ENCODE measurements at places on chromosomes 5 and 9.

DNA sequence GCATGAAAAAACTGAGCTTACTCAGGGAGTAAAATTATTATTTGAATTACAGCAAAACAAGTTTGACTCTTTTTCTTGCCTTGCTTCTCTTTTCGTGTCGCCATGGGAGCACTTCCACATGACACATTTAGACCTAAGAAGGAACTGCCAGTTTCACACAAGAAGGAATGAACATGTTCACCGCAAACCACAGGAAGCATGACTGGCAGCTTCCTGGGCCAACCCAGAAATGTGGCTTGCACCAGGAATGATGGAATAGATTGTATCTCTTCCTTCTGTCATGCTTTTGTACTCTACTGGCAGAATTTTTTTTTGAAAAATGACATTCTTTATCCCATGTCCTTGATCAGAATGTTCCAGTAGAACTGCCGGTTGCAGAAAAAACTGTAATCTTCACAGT lies 32.9 kb upstream of the MAN2A1 start:
- peak; percentile 72 for DNase-seq

- no peak for DNase-seq
These were observed 66.1 kb downstream of the DCP2 start for GRCh38 chr5:113042491-113043243.

GRCh38 chr9:121318631-121319382 lies 50.8 kb downstream of the GSN start:
- no peak for DNase-seq

DNA sequence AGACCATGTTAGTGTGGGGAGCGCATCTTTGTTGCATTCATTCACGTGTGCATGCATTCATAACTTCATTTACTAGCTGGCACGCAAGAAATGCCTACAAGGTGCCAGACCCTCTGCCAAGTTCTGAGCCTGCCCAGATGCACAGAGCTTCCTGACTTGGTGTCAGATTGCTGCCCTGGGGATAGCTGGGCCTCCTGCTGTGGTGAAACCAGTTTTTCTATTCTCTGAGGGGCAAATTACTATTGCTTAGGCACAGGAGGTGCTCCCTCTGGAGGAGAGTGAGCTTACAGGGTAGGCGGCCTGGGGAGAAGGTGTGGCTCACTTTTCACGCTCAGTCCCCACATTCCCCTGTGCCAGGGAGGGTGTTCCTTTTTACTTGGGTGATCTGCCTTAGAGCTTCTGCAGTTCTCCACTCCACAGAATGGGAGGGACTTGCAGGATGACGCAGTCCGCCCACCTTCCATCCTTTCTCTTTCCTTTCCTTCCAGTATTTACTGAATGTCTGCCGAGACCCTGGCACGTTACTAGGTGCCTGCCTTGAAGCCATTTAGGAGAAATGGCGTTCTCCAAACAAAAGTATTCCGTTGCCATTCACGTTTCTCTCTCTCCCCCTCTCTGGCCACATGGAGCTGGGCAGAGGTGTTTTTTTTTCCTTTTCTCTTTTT lies 27.9 kb upstream of the CTNNA1 start:
- DNase-seq: peak; percentile 92

DNA sequence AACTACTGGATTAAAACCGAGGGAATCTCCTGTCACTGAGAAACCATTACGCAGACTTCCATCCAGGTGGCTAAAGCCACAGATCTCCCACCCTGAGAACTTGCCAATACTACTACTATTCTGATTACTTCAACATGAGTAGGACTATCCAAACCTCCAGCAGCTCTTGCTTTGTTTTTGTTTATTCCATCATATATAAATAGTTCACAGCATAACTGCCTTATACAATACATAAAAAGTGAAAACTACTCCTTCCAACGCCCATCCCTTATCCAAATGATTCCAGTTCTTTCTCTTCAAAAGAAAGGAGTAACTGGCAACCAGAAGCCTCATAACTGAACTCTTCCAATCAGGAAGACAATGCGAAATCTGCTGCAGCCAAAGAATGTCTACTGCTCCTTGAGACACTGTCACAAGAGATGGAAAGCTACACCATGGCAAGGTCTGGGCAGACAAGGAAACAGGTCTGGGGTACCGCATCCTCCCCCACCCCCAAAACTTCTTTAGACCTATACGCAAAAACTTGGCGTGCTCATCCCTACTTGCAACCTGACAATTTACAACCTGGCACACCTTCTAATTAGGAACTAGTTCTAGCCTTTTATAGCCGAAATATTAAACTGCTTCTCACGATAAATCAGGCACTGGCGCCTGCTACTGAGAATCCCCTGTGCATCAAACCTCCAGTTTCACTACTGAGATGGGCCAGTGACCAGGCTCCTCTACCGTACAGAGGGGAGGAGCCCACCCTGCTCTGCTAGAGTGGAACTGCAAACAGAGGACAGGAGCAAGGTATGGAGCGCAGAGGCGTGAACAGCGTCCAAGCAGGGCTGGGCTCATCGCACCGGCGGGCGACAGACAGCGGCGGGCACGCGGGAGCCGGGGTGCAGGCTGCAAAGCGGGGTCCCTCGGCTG lies 986 bp downstream of the PLPP1 start:
- peak; percentile 57 for DNase-seq

GRCh38 chr5:81363093-81363871 lies 30.7 kb downstream of the ACOT12 start:
- DNase-seq: no peak

- DNase-seq: no peak
These were observed 45.7 kb downstream of the DPYSL3 start for GRCh38 chr5:147464211-147464610.

GRCh38 chr9:32069169-32069813 lies 315.2 kb upstream of the ACO1 start:
- DNase-seq: no peak

DNA sequence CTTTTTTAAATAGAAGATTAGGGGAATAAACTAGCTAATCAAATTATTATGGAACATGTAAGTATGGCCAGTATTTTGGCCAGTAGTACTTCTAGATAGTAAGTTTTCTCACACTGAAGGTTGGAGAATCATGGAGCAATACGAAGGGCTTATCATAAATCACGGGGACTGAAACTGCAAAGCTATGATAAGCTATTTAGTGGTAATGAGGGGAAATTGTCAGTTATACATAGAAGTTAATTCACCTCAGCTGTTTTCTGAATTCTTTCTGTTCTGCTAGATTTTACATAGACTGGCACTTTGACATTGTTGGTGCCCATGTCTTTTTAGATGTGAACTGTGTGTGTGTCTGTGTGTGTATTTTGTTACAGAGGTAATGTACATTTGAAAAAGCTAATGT lies 34.5 kb upstream of the FAM151B start:
- DNase-seq: no peak

DNA sequence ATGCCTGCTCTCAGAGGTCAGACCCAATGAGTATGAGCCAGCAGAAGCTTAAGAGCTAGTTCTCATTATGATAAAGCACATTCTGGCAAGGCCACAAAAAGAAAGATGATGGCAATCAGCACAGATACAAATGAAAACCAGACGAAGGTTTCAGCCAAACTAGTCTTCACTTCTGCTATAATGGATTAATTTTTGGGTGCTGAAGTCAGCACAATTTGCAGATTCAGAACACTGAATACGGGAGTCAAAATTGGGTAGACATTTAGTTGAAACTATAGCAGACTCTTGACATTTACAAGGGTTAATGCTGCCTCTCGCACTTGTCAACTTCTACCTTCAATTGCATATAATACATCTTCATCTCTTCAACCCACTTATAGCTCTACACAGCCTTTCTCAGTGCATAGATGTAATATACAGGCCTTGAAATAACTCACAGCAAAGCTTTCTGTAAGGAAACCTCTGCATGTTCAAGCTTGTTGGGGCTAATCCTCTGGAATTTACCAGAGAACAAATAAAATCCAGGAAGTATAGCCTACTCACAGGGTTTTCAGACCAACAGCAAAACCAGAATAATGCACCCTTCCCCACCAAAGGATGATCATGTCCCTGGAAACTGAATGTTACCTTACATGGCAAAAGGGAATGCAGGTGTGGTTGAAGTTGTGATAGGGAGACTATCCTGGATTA lies 77.1 kb downstream of the BAAT start:
- DNase-seq: peak; percentile 87

DNA sequence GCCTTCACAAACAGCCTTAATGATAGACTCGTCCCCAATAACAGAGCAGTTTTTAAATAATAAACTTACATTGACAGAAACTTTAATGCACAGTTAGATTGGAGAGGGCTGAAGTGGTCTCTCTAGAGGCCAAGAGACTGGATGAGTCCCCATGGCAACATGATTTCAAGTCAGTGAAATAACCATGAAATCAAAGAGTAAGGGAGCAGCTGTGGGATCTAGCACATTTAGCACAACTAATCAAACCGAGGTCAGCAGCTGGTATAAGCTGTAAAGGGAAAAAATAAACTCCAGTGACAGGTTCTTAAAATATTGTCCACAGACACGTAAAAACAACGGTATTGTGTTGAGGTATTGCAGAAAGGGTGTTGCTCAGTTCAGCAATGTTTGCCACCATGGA lies 916.6 kb downstream of the DNAH5 start:
- no peak for DNase-seq

GRCh38 chr5:173643964-173644363 lies 27.5 kb upstream of the BOD1 start:
- DNase-seq: no peak

GRCh38 chr5:124678922-124679519 lies 67.4 kb downstream of the ZNF608 start:
- DNase-seq: no peak

DNA sequence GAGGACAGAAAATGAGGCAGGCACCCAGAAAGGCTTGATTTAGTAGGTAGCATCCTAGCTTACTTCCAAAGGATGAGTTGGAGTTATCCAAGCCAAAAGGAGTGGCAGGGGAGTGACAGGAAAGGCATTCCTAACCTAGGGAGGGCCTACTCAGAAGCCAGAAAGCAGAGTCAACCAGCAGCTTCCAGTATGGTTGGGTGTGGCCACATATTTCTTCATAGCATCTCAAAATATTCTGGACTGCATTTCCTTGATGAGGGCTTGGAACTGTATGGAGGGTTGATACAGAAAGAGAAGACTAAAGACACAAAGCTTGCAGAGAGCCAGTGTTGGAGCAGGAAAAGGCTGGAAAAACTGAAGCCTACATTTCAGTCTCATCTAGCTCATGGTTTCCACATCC lies 656.8 kb upstream of the DMAC1 start:
- DNase-seq: no peak

GRCh38 chr5:172793577-172794488 lies 22.8 kb upstream of the DUSP1 start:
- DNase-seq: no peak

GRCh38 chr5:157767689-157768088 lies 24.2 kb downstream of the LSM11 start:
- DNase-seq: no peak

DNA sequence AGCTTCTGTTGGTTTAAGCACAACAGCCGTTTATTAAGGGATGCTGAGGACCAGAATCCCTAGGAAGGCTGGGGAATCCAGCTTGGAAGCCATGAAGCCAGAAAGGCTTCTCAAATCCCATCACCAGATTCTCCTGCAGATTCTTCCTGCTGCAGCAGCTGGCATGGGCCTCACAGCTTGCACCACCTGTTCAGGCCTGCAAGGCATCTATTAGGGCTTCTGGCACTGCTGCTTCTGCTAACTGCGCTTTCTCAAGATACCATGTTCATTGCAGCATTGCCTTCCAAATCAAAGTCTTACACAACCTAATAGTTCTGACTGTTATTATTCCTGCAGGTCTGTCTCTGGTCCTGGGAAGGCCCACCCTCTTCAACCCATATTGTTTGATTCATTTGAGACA lies 51.2 kb upstream of the ZNF366 start:
- DNase-seq: no peak

GRCh38 chr9:8450810-8451545 lies 651.4 kb upstream of the DMAC1 start:
- no peak for DNase-seq

DNA sequence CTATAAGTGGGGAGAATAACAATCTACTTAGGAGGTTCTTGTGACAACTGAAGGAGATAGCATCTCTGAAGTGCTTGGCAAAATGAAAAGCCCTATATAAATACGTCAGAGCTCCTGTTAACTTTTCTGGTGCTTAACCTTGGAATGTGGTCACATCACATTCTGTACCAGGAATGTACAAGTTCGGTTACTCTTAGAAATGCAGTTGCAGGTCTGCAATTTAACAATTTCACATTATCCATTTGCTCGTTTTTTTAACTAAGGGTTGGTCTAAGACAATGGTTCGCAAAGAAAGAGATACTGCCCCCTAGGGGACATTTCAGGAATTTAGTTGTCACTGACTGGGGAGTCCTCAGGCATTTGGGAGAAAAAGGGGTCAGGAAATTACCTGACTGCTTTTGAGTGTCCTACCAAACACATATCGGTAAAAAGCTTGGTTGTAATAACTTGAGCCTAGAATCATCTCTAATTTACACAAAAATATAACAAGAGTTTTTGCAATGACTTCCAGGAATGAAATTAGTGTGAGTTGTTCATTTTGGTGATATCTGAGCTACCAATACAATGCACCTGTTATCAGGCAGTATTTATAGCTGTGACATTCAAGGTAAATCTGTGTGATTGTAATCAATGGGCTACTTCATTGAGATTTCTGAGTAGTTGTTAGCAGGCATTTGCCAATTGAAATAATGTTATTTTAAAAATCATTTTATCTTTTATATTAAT lies 5.4 kb upstream of the HBEGF start:
- peak; percentile 78 for DNase-seq

- DNase-seq: no peak
These were observed 41.5 kb downstream of the VAV2 start for GRCh38 chr9:133950629-133951111.

GRCh38 chr9:96719921-96720320 lies 58.0 kb downstream of the ZNF510 start:
- DNase-seq: peak; percentile 88

GRCh38 chr9:68619636-68620035 lies 79.0 kb upstream of the TMEM252 start:
- DNase-seq: peak; percentile 3

- DNase-seq: no peak
These were observed 241.7 kb upstream of the NR4A3 start for GRCh38 chr9:99579964-99580363.

DNA sequence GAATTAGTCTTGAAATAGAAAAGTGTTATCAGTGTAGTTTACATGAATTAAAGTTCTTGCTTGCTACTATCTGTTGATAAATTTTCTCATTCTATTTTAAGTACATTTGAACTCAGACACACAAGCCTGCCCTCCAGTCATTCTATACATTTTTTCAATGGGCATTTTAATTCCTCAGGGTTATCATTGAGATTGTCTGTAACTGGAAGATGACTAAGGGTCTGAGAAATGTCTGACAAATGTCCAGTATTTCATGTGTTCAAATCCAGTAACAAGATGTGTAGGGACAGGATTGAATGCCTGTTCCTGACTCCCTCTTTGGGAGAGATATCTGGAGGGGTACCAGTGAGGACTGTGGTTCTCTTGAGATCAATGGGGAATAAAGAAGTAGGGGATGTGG lies 223.9 kb upstream of the ADAMTSL1 start:
- DNase-seq: no peak
